ENCODE measurements at places on chromosomes 3 and 15.

DNA sequence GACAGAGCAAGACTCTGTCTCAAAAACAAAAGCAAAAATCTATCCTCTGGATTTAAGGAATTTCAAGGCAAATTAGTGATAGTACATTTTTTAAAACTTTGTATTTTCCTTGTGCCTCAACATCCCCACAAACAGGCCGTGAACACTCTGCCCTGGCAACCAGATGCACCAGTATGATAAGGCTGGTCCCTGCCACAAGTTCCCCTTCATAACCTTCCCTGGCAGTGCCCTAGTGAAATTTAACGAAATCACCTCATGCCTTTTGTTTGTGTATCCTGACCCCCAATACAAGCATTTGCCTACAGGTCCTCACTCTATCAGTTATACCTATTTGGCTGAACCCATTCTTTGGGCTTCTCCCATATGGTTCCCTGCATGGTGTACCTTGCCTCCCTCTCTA, 107.4 kb upstream of the FLNB start:
- no peak for DNase-seq

GRCh38 chr3:112761062-112761638, 85.5 kb downstream of the CD200R1L start:
- no peak for DNase-seq

DNA sequence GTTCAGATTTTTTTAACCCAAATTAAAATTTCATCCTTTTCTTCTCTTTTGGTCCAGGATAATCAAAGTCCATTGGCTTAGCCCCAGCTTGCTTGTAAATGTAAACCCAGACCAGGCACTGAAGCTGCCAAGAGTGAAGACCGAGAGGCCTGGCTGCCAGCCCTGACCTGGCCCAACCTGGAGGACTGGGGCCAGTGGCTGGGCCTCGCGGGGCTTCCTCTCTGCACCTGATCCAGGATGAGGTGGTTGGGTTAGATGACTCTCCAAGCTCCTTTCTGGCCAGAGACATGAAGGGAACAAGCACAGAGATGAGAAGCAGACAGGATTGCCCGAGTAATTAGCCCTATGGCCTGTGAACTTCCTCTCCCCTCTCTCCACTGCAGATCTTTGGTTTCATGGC, 50.6 kb downstream of the CMTM6 start:
- DNase-seq: no peak

- DNase-seq: no peak
These were observed 22.3 kb downstream of the NBEAL2 start for GRCh38 chr3:47001731-47002170.

- no peak for DNase-seq
These were observed 171.2 kb downstream of the POTEB3 start for GRCh38 chr15:21269121-21269520.

- DNase-seq: no peak
These were observed 610.9 kb downstream of the AGBL1 start for GRCh38 chr15:86690566-86690965.

GRCh38 chr15:25498835-25499234, 60.0 kb upstream of the UBE3A start:
- no peak for DNase-seq

- no peak for DNase-seq
These were observed 152.0 kb upstream of the MDFIC2 start for GRCh38 chr3:70464465-70464864.

DNA sequence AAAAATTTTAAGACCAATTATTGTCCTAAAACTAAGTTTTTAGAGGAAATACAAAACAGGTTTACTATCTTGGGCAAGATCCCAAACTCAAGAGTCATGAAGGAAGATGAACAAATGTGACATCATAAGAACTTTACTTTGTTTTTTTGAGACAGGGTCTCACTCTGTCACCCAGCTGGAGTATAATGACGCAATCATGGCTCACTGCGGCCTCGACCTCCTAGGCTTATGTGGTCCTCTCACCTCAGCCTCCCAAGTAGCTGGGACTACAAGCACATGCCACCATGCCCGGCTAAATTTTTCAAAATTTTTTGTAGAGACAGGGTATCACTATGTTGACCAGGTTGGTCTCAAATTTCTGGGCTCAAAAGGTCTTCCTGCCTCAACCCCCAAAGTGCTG, 69.3 kb downstream of the PCSK6 start:
- DNase-seq: no peak

- no peak for DNase-seq
These were observed 302.1 kb upstream of the MME start for GRCh38 chr3:154778057-154778456.

GRCh38 chr3:7204848-7205156, 343.9 kb downstream of the GRM7 start:
- DNase-seq: no peak

- DNase-seq: no peak
These were observed 116.2 kb downstream of the NSUN3 start for GRCh38 chr3:94179059-94179458.

- DNase-seq: no peak
These were observed 78.5 kb downstream of the OCA2 start for GRCh38 chr15:28020644-28021043.

- DNase-seq: no peak
These were observed 22.4 kb downstream of the SLMAP start for GRCh38 chr3:57778494-57778893.

DNA sequence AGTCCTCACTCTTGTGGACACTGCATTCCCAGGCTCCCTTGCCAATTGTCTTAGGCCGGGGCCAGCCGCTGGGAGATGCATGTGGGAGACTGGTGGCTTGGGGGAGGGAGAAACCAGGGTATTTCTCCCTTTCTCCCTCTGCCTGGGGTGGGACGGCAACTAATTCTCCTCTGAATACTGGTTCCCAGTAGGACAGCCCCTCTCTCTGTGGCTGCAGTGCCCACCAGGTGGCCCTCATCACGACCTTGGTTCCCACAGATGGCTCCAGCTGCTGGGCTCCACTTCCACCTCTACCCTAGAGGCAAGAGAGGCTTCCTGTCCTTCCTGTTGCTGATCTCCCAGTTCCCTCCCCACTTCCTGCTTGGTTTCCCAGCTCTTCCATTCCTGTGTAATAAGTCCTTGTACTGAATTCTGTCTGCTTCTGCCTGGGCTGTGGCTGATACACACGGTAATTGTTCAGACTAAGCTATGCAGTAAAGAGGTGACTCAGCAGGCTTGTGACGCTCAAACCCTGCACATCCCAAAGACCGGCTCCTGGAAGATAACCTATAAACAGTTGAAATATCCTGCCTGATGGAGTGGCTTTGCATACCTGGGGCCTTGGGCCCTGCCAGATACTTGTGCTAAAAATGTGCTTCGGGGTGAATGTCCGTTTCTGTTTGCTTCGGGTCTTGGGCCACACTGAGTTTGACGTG, 20.4 kb upstream of the COPG1 start:
- DNase-seq: no peak

DNA sequence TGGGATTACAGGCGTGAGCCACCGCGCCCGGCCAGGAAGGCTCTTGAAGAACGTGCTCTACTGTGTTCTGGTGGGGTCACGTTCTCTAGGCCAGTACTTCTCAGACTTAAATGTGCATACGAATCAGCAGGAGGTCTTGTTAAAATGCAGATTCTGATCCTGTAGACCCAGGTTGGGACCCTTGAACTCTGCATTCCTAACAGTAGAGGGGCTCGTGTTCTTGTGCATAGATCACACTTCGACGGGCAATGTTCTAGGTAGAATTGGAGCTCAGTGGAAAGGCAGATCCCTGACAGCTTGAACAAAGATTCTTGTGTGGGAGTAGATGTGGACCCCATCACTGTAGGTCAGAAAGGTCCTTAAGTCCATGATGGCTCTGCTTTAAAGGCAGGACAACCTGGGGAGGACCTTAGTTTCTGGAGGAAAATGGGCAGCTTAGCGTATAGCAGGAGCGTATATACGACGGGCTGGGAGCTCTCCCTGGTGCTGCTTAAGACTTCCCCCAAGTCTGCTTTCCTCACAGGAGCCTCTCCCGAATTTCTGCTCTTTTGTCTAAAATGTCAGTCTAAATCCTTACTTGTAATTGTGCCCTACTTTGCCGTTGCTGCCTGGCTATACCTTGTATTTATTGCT, 16.9 kb upstream of the FAM81A start:
- DNase-seq: no peak

GRCh38 chr3:160232014-160232413, 6.8 kb downstream of the C3orf80 start:
- no peak for DNase-seq

GRCh38 chr3:66115858-66116654, 77.3 kb upstream of the MAGI1 start:
- DNase-seq: no peak

GRCh38 chr3:72033666-72034428, 248.9 kb upstream of the PROK2 start:
- DNase-seq: no peak

DNA sequence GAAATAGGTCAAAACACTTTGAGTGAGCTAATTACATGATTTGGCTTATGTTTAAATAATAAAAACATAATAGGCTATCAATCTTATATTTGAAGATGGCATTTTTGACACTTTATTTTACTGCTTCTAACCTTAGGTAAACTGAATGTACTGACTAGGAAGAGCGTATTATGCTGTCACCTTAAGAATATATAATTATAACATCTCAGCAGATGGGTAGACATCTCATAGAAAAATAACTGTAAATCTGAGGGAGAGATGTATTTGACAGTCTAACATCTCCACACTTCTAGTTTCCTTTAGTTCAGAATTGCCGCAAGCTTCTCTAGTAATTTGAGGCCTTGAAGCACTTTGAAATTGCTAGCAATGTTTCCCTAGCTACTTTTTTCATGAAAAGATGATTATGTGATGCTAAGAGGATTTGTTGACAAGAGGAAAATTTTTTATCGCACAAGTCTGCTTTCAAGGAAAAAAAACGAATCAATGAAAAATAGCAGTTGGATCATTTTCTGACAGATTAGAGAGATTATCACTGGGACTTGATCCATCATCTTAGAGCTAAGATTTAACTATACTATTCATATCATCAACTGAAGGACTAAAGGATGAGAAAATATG, 238.2 kb upstream of the NAALADL2 start:
- DNase-seq: no peak

GRCh38 chr3:68876112-68876713, 56.1 kb downstream of the TAFA4 start:
- DNase-seq: no peak

DNA sequence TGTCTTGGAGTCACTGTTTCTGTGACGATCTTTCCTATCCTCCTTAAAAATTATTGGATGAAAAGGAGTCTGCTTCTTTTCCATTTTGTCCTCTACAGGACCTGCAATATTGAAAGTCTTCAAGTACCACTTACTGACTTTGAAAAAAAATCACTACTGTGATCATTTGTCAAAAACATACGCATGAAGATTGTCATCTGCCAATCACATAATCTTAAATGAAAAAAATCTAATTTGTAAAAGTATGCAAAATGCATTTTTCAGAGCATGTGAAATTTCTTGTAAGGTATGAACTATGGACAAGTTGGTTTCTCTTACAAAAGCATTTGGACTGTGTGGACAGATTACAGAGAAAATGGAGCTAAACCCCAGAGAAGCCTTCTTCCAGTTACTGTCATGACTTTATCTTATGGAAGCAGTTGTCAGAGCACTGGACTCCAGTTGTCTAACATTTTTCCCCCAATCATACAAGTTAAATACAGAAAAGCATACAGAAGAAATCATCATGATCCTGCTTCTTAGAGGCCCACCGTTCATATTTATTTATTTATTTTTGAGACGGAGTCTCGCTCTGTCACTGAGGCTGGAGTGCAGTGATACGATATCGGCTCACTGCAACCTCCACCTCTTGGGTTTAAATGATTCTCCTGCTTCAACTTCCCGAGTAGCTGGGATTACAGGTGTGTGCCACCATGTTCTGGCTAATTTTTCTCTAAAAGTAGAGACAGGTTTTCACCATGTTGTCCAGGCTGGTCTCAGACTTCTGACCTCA, 3.4 kb upstream of the PXK start:
- DNase-seq: no peak

- DNase-seq: no peak
These were observed 94.9 kb upstream of the ATP2B2 start for GRCh38 chr3:10600296-10600714.

GRCh38 chr3:122903171-122903570, 108.3 kb downstream of the SLC49A4 start:
- no peak for DNase-seq

DNA sequence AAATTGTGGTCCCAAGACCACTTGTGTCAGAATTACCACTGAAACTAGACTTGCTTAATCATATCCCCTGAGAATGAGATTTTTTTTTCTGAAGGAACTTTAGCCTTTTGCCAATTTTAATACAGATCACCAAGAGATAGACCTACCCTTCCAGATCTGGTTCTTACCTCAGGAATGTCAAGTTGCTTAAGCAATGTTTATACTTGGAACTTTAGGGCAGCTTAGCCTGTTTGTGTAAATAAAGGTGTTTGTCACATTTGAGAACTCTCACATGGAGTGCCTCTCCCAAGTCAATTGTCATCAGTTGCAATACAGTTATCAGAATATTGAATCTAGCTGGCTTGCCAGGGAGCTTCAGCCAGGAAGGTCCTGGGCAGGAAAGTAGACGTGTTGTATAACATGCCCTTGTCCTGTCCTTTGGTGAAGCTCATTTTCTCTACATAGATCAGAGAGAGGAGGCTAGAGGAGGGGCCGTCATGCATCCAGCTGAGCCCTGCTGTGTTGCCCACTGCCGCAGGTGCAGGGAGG, 3.9 kb downstream of the GPD1L start:
- DNase-seq: no peak

- DNase-seq: no peak
These were observed 73.8 kb downstream of the SMAD3 start for GRCh38 chr15:67138891-67139855.

GRCh38 chr3:46089237-46090011, 62.1 kb upstream of the XCR1 start:
- peak; percentile 23 for DNase-seq

- no peak for DNase-seq
These were observed 282.3 kb downstream of the XXYLT1 start for GRCh38 chr3:194988495-194989165.

DNA sequence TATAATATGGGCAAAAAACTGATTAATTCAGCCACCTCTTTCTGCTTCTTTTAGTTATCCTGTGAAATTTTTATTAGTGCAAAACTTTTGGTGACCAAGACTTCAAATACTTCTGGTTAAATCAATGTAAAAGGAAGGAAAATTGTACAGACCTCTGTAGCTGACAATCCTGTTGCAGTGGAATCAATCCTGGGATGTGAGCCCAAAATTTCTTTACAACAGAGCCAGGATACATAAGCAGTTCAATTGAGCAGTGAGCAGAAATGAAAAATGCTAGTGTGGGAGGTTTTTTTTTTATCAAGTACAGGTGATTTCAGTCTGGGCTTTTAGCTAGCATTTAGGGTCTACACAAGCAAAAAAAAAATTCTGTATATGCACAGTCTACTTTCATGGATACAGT, 398.0 kb downstream of the OTOL1 start:
- no peak for DNase-seq

DNA sequence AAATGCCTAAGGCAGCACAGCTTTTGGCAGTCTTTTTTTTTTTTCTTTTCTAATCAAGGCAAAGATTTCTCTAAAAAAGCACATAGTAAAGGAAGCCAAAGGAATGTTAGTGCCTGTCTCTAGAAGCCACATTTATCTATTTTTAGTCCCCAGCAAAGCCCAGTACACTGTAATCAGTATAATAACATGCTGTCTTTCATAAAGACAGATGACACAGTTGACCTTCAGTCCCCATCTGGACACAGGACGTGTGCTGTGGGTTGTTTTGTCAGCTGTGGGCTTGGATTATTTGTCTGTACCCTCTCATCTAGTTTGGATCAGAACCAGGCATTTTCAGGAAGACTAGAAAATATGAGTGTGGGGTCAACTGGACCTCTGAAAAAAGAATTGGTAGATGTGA, 110.4 kb upstream of the CTNNB1 start:
- no peak for DNase-seq

- DNase-seq: no peak
These were observed 51.9 kb upstream of the TBL1XR1 start for GRCh38 chr3:177249203-177249602.
